Caudate nucleus (tissue), 63 donors: ENCODE measurements at places on chromosomes 7 and 10.

DNA sequence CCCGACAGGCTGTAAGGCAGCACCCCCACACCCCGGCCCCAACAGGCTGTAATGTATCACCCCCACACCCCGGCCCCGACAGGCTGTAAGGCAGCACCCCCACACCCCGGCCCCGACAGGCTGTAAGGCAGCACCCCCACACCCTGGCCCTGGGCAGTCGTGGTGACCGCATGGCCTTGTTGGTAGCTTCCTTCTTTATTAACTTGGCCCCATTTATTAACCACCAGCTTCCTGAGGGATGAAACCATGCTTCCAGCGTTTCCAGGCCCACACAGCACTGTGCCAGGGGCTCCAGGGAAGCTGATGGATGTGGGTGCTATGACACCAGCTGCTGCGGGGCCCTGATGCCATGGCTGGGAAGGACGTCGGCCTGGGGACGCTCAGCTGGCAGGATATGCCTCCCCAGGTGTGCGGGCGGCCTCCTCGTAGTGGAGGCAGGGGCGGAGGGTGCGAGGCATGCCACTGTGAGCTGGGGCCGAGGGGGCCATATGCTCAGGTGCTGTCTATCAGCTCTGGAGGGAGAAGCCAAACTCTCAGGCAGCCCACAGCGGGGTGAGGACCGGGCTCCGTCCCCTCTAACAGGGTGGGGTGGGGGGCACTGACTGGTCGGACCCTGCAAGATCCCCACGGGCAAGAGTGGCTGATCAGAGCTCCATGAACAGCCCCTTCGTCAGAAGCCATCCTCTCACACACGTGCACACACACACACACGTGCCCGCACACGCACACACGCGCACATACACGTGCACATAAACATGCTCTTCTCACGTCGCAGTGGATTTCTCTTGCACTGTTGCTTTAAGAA, 311.0 kb downstream of the PTPRN2 start:
- DNase-seq: no peak

GRCh38 chr10:128461991-128462390, 335.8 kb upstream of the MKI67 start:
- no peak for DNase-seq

DNA sequence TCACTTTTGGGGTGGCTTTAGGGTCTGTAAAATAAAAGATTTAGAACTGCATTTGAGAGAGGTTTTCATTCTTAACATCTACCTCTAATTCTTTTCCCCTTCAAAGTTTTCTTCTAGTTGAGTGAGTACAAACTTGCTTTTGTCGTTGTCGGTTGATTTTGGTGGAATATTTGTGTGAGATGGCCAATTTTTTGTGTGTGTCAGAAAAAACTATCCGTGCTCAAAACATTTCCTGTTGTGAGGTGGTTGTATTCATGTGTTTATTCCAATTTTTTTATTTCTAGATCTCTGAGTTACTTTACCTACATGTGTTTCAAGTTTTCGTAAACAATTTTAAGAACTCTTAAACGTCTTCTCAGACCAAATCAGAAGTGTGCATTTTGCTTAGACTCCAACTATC, 1.6 kb downstream of the AHR start:
- no peak for DNase-seq

GRCh38 chr10:86868353-86868752, 89.1 kb downstream of the MMRN2 start:
- DNase-seq: no peak

DNA sequence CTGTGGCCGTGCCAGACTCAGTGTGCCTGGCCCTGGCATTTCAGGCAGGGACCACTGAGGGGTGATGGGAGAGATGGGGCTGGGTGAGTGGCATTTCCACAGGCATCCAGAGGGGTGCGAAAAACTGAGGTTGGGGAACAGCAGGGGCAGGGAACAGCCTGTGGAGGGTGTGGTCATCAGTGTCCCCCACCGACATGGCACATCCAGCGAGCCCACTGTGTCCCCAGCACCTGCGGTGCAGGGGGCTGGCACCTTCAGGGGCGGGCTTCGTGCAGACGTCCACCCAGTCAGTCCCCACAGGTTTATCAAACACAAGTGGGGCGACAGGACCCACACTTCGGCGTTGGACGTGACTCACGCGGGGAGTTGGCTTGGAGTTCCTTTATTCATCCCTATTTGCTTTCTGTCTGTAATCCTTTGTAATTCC, 14.8 kb downstream of the CUX1 start:
- no peak for DNase-seq

DNA sequence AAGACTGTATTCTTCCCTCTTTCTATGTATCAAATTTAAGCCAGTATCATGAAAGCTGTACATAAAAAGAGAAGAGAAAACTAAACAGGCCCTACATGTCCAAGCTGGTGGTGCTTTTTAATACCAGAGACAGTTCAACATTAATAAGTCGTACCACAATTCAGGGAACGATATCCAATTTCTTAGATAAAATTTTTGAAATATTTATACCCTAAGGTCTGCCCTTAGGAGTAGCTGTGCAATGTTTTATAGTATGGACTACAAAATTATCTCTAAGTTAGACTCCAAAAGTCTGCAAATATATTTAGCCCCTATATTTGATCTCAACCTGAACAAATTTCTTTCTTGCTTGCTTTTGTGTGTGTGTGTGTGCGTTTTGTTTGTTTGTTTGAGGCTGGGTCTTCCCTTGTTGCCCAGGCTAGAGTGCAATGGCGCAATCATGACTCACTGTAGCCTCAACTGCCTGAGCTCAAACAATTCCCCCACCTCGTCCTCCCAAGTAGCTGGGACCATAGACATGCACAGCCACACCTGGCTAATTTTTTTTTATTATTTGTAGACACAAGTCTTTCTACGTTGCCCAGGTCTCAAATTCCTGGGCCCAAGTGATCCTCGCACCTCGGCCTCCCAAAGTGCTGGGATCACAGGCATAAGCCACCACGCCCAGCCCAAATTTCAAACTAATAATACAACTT, 13.2 kb downstream of the ARHGAP19 start:
- DNase-seq: no peak

- DNase-seq: no peak
Observed at GRCh38 chr10:79298403-79299244, 48.6 kb upstream of the PPIF start.

DNA sequence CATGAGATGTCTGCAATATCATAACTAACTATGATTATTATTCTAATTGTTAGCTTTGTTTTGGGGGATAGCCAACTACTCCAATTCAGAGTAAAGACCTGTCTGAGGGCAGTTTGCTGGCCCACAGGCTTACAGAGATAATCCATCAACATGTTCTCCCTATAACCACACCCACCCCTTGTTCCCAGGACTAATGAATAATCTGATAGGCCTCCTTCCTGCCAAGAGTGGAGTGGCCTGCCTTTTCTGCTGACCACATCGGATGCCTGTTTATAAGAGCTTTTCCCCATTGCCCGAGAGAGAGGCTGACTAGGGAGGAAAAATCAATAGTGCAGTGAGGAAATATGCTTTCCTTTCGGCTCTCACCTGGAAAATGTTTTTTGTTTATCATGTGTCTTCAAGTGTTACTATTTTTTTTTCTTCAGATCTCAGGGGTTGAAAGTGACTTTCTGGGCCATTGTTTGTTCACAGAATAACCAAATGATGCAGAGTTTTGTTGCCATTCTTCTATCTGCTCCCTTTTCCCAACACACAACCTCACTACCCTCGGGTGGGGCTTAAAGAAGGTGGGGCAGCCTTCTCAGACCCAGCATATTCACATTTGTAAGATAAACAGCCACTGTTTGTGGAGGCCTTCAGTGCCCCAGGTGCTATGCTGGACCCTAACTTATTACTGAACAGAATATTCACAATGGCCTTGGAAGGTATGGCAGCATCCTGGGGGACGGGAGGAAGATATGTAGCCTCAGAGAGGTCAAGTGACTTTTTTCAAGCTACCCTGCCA, 38.4 kb downstream of the PLPP4 start:
- DNase-seq: no peak

- peak; percentile 58 for DNase-seq
Observed at GRCh38 chr10:117631276-117632145, 89.0 kb downstream of the EMX2 start.

GRCh38 chr7:21261627-21262594, 166.0 kb upstream of the SP4 start:
- no peak for DNase-seq

GRCh38 chr10:71308985-71309384, 10.1 kb upstream of the SLC29A3 start:
- DNase-seq: no peak

DNA sequence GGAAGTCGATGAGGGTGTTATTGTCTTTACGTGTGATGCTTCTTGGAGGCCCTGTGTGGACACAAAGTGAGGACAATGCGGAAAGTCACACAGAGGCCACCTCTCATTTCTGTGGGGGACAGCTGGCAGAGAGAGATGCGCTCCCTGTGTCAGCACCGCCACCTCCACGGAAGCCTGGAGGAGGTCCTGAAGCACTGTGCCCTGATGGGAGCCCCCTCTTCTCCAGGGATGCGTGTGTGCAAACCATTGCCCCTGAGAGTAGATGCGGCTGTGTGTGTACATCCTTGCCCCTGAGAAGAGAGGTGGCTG, 2.0 kb downstream of the PTPRE start:
- no peak for DNase-seq

DNA sequence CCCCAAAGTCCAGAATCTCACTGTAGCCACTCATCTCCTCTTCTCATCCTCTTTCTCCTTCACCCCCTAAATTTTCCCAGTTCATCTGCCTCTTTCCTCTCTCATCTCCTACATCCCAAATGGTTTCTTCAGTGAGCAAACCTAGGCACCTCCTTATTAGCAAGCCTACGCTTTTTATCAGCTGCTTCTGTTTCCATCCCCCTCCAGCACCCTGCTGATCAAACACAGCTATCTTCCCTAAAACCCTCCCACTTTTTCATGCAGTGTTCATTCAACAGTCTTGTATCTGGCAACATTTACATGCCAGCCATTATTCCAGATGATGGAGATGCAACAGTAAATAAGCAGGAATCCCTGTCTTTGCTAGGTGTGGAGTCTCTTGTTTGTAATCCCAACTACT, 3.3 kb upstream of the ABRAXAS2 start:
- no peak for DNase-seq

DNA sequence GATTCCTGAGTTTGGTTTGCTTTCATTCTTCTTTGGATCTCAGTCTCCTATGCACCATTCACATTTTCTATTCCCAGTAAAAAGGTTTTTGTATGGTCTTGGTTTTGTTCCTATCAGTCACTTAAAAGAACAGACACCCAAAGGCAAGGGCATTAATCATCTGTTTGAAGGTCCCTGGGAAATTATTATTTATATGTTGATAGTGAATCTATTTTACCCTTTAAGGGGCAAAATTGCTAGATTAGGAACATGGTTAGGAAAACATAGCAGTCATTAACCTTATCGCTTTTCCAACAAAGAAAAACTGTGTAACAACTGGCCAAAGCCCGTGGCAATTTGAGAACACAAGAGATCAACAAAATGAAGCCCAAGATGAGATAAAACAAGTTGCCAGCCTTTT, 1146.6 kb upstream of the C7orf33 start:
- DNase-seq: no peak

GRCh38 chr10:11367505-11367904, 243.9 kb downstream of the USP6NL start:
- DNase-seq: no peak

GRCh38 chr7:4043988-4044387, 638.1 kb upstream of the FOXK1 start:
- DNase-seq: no peak

GRCh38 chr7:135414850-135415439, 95.0 kb downstream of the CNOT4 start:
- DNase-seq: no peak

DNA sequence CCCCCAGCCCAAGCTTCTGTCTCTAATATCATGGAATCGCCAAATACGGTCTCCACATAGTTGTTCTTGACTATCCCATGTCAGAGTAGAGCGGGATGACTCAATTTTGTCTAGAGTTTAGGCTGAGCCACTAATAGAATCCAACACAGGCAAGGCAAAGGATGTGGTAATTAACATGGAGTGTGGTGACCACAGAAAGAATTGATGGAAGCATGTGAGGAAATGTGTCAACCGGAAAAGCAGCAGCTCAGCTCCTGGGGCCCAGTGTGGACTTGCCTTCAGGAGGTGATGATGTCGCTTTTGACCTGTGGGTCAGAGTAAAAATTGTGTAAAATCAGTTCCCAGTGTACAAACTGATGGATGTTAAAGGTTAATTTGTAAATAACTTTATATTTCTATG, 139.3 kb upstream of the KLF6 start:
- no peak for DNase-seq

GRCh38 chr10:95133016-95133752, 60.9 kb upstream of the ACSM6 start:
- no peak for DNase-seq

- no peak for DNase-seq
Observed at GRCh38 chr10:21368022-21368582, 157.4 kb downstream of the SKIDA1 start.

DNA sequence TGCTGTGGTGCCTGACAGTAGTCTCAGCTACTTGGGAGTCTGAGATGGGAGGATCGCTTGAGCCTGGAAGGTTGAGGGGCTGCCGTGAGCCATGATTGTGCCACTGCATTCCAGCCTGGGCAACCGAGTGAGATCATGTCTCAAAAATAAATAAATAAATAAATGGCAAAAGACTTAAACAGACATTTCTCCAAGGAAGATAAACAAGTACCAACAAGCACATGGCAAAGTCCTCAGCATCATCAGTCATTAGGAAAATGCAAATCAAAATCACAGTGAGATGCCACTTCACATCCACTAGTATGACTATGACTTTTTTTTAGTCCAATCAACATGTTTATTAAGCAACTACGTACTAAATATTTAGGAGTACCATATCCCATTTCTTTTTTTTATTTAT, 21.3 kb upstream of the KPNA7 start:
- DNase-seq: no peak

DNA sequence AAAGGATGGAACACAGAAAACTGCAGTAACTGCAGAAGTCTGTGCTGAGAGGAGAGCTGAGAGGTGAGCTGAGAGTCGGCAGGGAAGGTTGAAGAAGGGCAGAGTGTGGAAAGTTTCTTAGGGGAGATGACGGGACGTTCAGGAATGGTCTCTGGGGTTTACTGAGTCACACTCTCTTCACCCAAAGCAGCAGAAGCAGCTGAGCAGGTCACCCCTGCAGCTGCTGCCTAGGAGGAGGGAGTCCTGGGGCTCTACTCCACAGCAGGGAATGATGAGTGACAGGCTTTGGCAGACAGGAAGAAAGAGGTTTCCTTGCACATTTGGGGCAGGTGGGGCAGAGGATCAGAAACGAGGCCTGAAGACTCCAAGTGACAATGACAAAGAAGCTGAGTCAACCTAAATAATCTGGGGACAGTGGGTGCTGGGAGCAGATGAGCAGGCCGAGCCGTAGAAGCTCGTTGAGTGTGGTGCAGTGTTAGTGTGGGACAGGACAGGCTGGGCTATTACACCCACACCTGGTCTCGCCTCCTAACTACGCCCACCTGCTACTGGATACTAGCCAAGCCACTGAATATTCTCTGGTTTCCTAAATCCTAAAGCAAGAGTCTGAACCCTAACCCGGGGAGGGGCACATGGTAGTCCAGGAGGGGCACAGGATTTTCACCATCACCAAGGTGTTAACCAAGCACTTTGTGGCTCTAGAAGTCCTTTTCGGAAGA, 24.9 kb downstream of the BEND7 start:
- DNase-seq: no peak
